Fibroblast of lung (primary cell): ENCODE measurements at places on chromosomes 3 and 15.

DNA sequence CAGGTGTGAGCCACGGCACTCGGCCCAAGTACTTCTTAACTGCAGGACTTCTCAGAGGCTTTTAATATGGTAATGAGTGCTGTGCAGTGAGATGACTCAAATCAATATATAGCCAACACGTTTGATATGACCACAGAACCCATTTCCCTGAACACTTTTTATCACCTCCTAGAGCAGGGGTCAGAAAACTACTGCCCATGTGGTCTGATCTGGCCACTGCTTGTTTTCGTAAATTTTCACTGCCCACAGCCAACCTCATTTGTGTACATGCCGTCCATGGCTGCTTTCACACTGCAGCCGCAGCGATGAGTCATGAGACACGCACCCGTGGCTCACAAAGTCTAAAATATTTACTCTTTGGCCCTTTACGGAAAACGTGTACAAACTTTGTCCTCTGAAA is 179.2 kb downstream of the RORA start:
- DNase-seq, result peak; percentile 89

DNA sequence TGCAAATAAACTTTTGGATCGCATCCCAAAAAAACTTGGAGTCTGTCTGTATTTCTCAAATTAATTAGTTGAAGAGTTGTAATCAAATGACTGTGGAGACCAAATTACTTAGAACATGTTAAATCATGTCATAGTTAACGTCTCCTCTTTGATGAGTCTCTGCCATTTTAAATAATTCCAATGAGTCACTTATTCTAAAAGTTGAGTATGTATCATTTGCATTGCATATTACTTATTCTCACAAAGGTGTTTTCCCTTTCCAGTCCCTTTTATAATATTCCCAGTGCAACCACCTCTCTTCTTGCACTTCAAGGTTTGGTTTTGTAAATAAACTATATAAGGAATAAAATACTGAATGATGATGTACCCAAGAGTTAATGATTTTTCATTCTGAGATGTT is 36.0 kb upstream of the MBNL1 start:
- no peak for DNase-seq

DNA sequence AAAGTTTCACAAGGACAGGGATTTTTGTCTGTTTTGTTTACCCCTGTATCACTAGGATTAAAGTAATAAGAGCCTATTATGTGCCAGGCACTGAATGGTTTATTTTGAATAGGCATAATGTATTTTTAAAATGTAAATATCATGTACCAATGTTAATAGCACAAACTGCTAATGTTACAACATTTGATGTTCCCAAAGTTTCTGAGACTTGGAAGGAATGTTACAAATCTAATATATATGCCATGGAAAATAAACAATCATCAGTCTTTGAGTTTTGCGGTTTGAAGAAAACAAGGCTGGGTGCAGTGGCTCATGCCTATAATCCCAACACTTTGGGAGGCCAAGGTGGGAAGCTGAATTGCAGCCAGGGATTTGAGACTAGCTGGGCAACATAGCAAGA is 159.4 kb downstream of the CDIN1 start:
- no peak for DNase-seq

GRCh38 chr3:174023421-174023820 is 625.9 kb downstream of the NLGN1 start:
- peak; percentile 67 for DNase-seq

GRCh38 chr15:89085289-89085926 is 2.8 kb upstream of the ABHD2 start:
- no peak for DNase-seq

GRCh38 chr15:69762373-69763148 is 309.9 kb downstream of the RPLP1 start:
- DNase-seq, result no peak

DNA sequence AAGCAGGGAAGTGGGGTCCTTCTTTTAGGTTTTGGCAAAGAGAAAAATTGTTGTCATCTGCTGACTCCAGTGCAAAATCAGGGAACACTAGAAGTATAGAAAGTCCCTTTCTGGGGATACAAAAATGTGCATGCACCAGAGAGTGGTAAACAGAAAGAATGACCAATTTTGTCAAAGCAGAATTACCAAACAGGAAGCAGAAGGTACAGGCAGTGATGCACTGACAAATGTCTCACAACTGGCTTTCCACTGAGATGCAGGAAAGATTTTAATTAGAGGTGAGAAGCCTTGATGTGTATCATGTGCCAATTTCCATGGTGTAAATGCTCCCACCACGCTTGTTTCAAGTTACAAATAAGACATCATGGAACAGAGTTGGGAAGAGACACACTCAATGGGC is 66.0 kb downstream of the TRIM69 start:
- no peak for DNase-seq

- DNase-seq, result no peak
Observed at GRCh38 chr3:171267104-171267503, 193.1 kb downstream of the TNIK start.

- DNase-seq, result peak; percentile 13
Observed at GRCh38 chr3:9013782-9014563, 50.7 kb upstream of the RAD18 start.
